Liver (tissue), 10 donors: ENCODE measurements at places on chromosomes 2 and 18. TPM values are rescaled to one million over a fixed set of nuclear protein-coding genes. Genes with fewer than 3 reads are reported as not detected.

Gene RAB6D
- total RNA-seq = not detected

Gene NCKAP1
- total RNA-seq = 26.4 TPM

Gene MYO7B
- total RNA-seq = 0.17 TPM

Gene EVX2
- total RNA-seq = not detected

Gene SERPINE2
- total RNA-seq = 0.92 TPM

- no peak for DNase-seq
- no peak overlapping the region for H3K27ac ChIP-seq
- peaks cover 31% of the 10 kb centered on the region for H3K36me3 ChIP-seq
- peaks cover 5% of the 10 kb centered on the region for H3K4me1 ChIP-seq
- no peak overlapping the region for H3K4me3 ChIP-seq
These were observed 145.5 kb downstream of the MAP4K4 start for GRCh38 chr2:101843048-101843447.

- no peak for DNase-seq
- H3K36me3 ChIP-seq = no peaks in the 10 kb centered on the region
These were observed 36.9 kb upstream of the VWA3B start for GRCh38 chr2:98050070-98050469.

DNA sequence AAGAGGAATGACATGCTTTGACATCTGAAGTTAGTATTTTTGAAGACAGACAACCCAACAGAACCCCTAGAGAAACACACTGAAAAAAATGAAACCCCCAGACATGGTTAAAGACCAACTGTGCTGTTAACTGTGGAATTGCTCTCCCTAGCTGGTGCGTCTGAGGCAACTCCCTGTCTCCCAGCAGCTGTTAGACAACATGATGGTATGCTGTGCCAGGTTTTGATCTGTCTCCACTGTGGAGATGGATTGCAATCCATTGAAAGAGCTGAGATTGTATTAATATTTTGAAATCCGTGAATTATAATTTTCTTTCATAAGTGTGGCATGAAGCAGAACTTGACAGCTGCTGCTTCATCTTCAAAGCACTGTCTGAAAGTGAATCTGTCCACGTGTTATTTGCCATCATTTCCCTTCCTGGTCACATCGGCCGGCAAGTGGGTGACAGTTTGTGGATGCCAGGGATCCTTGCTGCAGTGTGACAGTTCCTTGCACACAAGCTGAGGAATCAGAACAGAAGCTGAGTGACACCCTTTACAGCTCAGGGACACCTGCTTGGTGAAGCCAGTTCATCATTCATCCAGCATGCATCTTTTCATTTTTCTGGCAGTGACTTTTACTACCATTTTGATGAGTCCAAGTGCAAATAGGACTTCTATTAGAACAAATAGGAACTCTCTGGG is 58.2 kb upstream of the ACSL3 start:
- H3K27ac ChIP-seq = no peak overlapping the region
- H3K36me3 ChIP-seq = no peaks in the 10 kb centered on the region
- no peaks in the 10 kb centered on the region for H3K4me1 ChIP-seq
- DNase-seq = no peak
- no peaks in the 10 kb centered on the region for H3K27me3 ChIP-seq
